ENCODE measurements at places on chromosomes 7 and 10.

GRCh38 chr10:125836746-125837145 is 13.4 kb downstream of the BCCIP start:
- DNase-seq = no peak

DNA sequence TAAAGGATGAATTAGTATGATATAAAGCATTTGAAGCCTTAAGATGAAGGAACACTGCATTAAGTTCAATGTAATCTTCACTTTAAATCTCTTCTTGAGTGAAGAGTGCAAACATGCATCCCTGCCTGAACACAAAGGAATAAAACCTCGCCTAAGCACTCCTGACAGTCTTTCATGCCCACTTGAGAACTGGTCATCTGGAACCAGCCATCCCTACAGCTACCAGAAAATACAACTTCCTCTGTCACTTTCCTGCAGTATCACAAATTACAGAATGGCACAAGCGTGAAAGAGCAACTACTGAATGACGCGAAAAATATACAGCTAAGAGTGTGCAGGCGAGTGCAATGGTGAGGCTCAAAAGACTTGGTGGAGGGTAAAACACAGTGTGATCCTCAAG is 1079.9 kb downstream of the CNTNAP2 start:
- no peak for DNase-seq

DNA sequence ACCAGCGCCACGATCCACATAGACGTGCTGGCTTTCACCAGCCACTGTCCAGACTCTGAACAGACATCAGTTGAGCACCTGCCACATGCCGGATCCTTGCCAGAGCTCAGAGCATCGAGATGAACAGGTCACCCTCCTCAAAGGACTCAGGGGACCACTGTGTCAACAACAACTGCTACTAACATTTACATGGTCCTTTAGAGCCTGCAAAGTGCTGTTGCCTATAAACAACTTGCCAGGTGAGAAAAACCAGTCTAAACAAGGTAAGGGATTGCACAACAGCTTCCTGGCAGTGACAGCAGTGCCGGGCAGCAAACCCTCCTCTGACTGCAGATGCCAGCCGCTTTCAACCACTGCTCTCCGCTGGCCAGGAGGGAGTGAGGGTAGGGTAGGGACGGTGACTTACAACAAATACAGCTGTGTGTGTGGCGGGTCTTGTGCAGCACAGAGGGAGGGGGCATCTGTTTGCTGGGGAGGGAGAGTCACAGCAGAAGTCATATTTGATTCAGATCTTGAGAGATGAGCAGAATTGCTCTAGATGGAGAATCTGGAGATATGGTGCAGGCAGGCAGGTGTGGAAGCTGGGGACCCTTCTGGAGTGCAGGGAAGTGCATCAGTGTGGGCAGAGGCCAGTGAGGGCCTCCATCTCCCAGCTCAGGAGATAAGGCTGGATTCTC is 32.8 kb upstream of the RHEB start:
- no peak for DNase-seq

- DNase-seq = no peak
Measured at GRCh38 chr7:88377434-88377833, 70.7 kb upstream of the STEAP4 start.

DNA sequence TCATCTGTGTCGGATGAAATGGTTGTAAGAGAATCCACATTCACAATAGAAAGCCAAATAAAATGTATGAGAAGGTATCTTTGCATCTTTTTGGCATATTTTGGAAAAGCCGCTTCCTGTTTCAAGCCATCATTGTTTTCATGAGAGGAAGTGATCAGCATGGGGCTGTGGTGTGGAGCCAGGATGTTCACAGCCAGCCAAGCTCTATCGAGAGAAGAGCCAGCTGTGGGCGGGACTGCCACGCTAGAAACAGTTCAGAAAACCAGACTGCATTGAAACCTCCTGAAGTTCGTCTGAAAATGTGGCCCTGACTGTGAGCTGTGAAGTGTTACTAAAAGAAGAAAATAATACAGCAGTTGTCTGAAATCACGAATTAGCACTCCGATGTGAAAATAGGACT is 21.2 kb upstream of the NPS start:
- DNase-seq = no peak

Data from activated T-cell treated with anti-CD3 and anti-CD28 coated beads, Interleukin-2, amount 50 U/mL, for 24 hours (primary cell).